ENCODE measurements at places on chromosomes 4 and X. TPM values are rescaled to one million over a fixed set of nuclear protein-coding genes. Genes with fewer than 3 reads are reported as not detected.

Gene FHIP1A
- total RNA-seq = 21.0 TPM

Gene MAGEA12
- total RNA-seq = not detected

Gene F11
- total RNA-seq = 2.5 TPM

Gene RAB9B
- 5.6 TPM for total RNA-seq

Gene CT45A2
- total RNA-seq = not detected

Gene TCEAL2
- 1.8 TPM for total RNA-seq

Gene RIPPLY1
- 1.3 TPM for total RNA-seq

Gene HDAC6
- total RNA-seq = 91.3 TPM

Gene ZMAT1
- 7.1 TPM for total RNA-seq

Gene VCX3A
- total RNA-seq = not detected

Gene G6PD
- total RNA-seq = 31.3 TPM

Gene IDUA
- total RNA-seq = 30.8 TPM

Gene GPR173
- total RNA-seq = 13.7 TPM

Gene TMEM35A
- 4.0 TPM for total RNA-seq

Gene RNF150
- total RNA-seq = 47.2 TPM

Gene NHS
- total RNA-seq = 16.8 TPM

Gene AADAT
- total RNA-seq = 11.0 TPM

Gene PNPLA4
- total RNA-seq = 19.9 TPM

Gene FGF13
- 27.5 TPM for total RNA-seq

Gene IQCM
- total RNA-seq = not detected

Gene TMEM255A
- total RNA-seq = 0.88 TPM

Gene GABRG1
- 0.06 TPM for total RNA-seq

Gene GAGE12E
- not detected for total RNA-seq

Gene FAM9C
- total RNA-seq = 0.06 TPM

Gene TLR6
- 1.5 TPM for total RNA-seq

Gene C4orf36
- 1.3 TPM for total RNA-seq

Gene CYTL1
- 2.2 TPM for total RNA-seq

Gene SMAD1
- total RNA-seq = 46.9 TPM

Gene FATE1
- 0.29 TPM for total RNA-seq

Gene MAMLD1
- 5.3 TPM for total RNA-seq

Gene AREG
- total RNA-seq = 0.29 TPM

Gene MAGEA1
- not detected for total RNA-seq

Gene CFAP99
- total RNA-seq = 0.41 TPM

Gene CT83
- not detected for total RNA-seq

Gene RHOXF2
- not detected for total RNA-seq

Gene DDX53
- total RNA-seq = not detected

Gene FRMPD3
- 0.35 TPM for total RNA-seq

Gene ABCB7
- 34.4 TPM for total RNA-seq

Gene CAPN6
- total RNA-seq = 38.8 TPM

Gene ASB9
- 11.9 TPM for total RNA-seq

Gene RS1
- total RNA-seq = not detected

Gene NR3C2
- total RNA-seq = 32.6 TPM

Gene TMEM31
- not detected for total RNA-seq

Gene IKBKG
- total RNA-seq = 14.5 TPM

Gene FRYL
- 116 TPM for total RNA-seq

Gene TLR1
- total RNA-seq = 7.6 TPM

Gene MGARP
- total RNA-seq = 0.12 TPM

Gene ZIC3
- not detected for total RNA-seq

Gene ARHGAP10
- 37.7 TPM for total RNA-seq

Gene ART3
- total RNA-seq = 13.8 TPM

Gene LRCH2
- 9.5 TPM for total RNA-seq

Gene CCNI
- 331 TPM for total RNA-seq

Gene CXXC4
- total RNA-seq = 2.9 TPM

Gene LONRF3
- total RNA-seq = 3.2 TPM

Gene ING2
- 8.4 TPM for total RNA-seq
